Hepatocyte (in vitro differentiated cells): ENCODE measurements at places on chromosomes 2 and 18.

- no peak overlapping the region for H3K4me3 ChIP-seq
- peak; percentile 31 for DNase-seq
- H3K36me3 ChIP-seq: no peaks in the 10 kb centered on the region
- no peak overlapping the region for H3K27ac ChIP-seq
- no peaks in the 10 kb centered on the region for H3K27me3 ChIP-seq
Observed at GRCh38 chr2:16475586-16475985, 190.0 kb downstream of the CYRIA start.

GRCh38 chr2:67879586-67880290 is 183.1 kb downstream of the C1D start:
- no peaks in the 10 kb centered on the region for H3K4me1 ChIP-seq
- no peak overlapping the region for H3K4me3 ChIP-seq
- H3K27me3 ChIP-seq: no peaks in the 10 kb centered on the region
- H3K36me3 ChIP-seq: no peaks in the 10 kb centered on the region
- DNase-seq: no peak

- no peaks in the 10 kb centered on the region for H3K27me3 ChIP-seq
- H3K36me3 ChIP-seq: no peaks in the 10 kb centered on the region
- no peak for DNase-seq
- H3K4me1 ChIP-seq: no peaks in the 10 kb centered on the region
- H3K4me3 ChIP-seq: no peak overlapping the region
Observed at GRCh38 chr2:196435189-196435588, 204.3 kb upstream of the CCDC150 start.

- no peak overlapping the region for H3K27ac ChIP-seq
- no peaks in the 10 kb centered on the region for H3K27me3 ChIP-seq
- peaks cover 39% of the 10 kb centered on the region for H3K4me1 ChIP-seq
Observed at GRCh38 chr2:66566726-66567399, 131.9 kb downstream of the MEIS1 start.

DNA sequence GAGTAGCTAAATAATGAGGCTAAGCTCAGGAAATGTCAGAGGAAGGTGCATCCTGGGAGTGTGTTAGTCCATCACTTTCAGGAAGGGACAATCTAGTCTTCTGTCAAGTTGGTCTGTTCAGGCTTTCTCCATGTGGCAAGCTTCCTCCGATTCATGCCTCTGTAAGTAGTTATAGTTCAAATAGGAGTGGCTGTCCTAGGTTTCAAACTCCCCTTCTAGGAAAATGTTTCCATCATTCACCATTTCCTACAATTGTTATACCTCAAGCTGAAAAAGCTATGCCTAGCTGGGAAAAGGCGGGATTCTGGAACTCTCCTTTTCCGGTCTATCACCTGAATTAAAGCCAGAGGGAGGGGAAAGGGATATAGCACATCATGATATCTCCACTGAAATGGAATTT is 287.7 kb upstream of the ZSWIM2 start:
- no peaks in the 10 kb centered on the region for H3K4me1 ChIP-seq
- H3K27ac ChIP-seq: no peak overlapping the region
- H3K36me3 ChIP-seq: no peaks in the 10 kb centered on the region
- no peak overlapping the region for H3K4me3 ChIP-seq
- DNase-seq: no peak
- H3K27me3 ChIP-seq: no peaks in the 10 kb centered on the region

DNA sequence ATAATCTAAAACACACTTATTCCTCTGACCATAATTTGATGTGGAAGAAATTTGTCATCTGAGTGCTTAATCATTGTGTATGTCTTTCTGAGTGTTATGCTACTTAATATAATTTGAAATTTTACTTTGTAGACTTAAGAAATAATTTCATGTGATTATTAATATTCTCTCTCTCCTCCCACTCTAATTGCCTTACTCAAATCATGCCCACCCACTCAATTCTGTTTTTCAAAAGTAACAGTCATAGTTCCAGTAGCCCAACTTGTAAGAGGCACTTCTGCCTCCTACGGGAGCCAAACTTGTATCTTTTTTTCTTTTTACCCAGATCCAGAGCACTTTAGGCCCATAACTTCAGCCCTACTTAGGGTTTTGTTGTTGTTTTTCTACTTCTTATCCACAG is 18.5 kb upstream of the KYNU start:
- no peak for DNase-seq
- no peaks in the 10 kb centered on the region for H3K36me3 ChIP-seq
- no peak overlapping the region for H3K27ac ChIP-seq
- H3K4me3 ChIP-seq: no peak overlapping the region

GRCh38 chr2:225756198-225756597 is 356.7 kb downstream of the NYAP2 start:
- no peak overlapping the region for H3K4me3 ChIP-seq
- no peaks in the 10 kb centered on the region for H3K27me3 ChIP-seq
- DNase-seq: no peak
- no peaks in the 10 kb centered on the region for H3K4me1 ChIP-seq
- no peaks in the 10 kb centered on the region for H3K36me3 ChIP-seq

DNA sequence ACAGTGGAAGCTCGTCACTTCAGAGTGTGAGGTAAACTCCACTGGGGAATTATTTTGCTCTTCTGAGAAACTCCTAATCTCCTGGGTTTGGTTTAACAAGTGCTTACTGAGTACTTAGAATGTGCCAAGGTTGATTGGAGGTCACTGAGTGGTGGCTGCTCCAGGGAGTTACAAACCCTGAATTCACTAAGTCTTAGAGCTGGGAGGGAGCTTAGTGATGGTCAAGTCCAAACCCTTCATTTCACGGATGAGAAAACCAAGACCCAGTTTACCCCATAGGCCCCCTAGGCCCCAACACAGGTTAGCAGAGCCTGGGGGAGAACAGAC is 52.0 kb downstream of the SLC4A5 start:
- no peak overlapping the region for H3K27ac ChIP-seq
- no peak for DNase-seq
- peaks cover 13% of the 10 kb centered on the region for H3K4me1 ChIP-seq
- no peaks in the 10 kb centered on the region for H3K27me3 ChIP-seq
- H3K36me3 ChIP-seq: no peaks in the 10 kb centered on the region

DNA sequence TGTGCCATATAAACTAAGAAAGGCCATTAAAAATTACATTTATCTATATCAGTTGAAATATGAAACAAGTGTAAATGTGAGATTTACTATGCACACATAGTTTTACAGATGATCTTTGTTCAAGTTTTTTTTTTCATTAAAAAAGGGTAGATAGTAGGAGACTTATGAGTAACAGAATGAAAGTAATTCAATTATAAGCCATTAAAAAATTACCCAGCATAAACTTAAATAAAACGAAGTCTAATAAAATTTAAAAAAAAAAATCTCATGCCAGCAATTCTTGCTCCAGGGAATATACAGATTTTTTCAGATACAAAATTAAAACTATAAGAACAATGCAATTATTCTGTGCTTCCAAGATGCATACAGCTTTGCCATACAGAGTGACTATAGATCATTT is 118.3 kb upstream of the RNU4ATAC start:
- no peaks in the 10 kb centered on the region for H3K27me3 ChIP-seq
- H3K4me3 ChIP-seq: no peak overlapping the region
- no peak for DNase-seq
- no peaks in the 10 kb centered on the region for H3K36me3 ChIP-seq

DNA sequence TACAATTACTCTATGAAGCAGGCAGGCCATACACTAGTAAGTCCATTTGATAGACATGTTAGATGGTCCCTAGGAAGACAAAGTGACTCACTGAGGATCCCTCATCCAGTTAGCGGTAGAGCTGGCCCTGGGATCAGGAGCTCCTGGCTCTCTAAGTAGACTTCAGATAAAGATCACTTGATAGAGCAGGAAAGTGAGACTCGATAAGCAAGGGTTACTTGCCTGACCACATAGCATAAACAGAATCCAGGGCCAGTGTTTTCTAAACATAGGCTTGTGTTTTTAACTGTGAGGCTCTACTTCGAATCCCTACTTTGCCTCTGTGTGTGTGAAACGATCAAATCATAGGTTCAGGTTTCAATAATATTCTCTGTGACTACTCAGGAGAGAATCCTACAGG is 355.2 kb upstream of the TRIB2 start:
- no peaks in the 10 kb centered on the region for H3K36me3 ChIP-seq
- no peak overlapping the region for H3K27ac ChIP-seq
- no peaks in the 10 kb centered on the region for H3K27me3 ChIP-seq
- DNase-seq: no peak

DNA sequence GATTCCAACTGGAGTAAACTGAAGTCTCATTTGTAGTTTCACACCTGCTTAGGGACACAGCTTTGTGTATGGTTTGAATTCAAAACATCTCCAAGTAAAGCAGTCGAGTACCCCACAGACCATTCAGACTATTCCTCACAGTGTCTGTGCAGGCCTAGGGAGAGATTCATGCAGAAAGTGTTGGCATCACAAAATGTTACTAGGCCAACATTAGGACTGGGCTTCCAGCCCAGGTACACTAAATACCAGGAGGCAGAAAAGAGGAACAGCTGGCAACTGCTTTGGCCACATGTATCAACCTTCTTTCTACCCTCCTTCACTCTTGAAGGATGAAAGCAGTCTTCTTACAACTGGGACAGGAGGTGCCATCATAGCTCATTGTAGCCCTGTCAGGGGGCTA is 270.4 kb upstream of the TMEFF2 start:
- no peak for DNase-seq
- no peak overlapping the region for H3K4me3 ChIP-seq
- H3K36me3 ChIP-seq: no peaks in the 10 kb centered on the region
- no peak overlapping the region for H3K27ac ChIP-seq
- no peaks in the 10 kb centered on the region for H3K27me3 ChIP-seq

GRCh38 chr2:74560591-74560990 is 6.1 kb downstream of the DOK1 start:
- H3K36me3 ChIP-seq: no peaks in the 10 kb centered on the region
- H3K4me3 ChIP-seq: no peak overlapping the region
- peaks cover 26% of the 10 kb centered on the region for H3K27me3 ChIP-seq
- no peaks in the 10 kb centered on the region for H3K4me1 ChIP-seq
- DNase-seq: no peak

DNA sequence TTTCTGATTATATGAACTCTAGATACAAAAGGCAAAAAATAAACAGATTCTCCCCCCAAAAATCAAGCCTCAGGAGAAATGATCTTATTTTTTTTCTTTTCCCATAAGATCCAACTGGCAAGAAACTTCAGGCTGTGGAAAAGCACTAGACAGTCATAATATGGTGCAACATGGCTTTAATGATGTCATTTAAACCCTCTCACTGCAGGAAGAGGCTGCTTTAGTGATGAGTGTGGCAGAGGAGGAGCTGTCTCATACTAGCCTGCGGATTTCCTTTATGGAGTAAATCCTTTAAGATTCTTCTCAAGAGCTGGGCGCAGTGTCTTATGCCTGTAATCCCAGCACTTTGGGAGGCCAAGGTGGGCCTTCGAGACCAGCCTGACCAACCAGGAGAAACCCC is 83.3 kb upstream of the CD28 start:
- peaks cover 21% of the 10 kb centered on the region for H3K4me1 ChIP-seq
- DNase-seq: peak; percentile 58
- H3K27ac ChIP-seq: peak overlapping the region; percentile 80
- H3K36me3 ChIP-seq: no peaks in the 10 kb centered on the region
- H3K4me3 ChIP-seq: no peak overlapping the region
- H3K27me3 ChIP-seq: no peaks in the 10 kb centered on the region

GRCh38 chr18:2655954-2656236 is 369 bp downstream of the SMCHD1 start:
- no peaks in the 10 kb centered on the region for H3K27me3 ChIP-seq
- peak overlapping the region; percentile 99 for H3K27ac ChIP-seq
- H3K36me3 ChIP-seq: no peaks in the 10 kb centered on the region
- H3K4me1 ChIP-seq: peaks cover 10% of the 10 kb centered on the region
- no peak for DNase-seq

DNA sequence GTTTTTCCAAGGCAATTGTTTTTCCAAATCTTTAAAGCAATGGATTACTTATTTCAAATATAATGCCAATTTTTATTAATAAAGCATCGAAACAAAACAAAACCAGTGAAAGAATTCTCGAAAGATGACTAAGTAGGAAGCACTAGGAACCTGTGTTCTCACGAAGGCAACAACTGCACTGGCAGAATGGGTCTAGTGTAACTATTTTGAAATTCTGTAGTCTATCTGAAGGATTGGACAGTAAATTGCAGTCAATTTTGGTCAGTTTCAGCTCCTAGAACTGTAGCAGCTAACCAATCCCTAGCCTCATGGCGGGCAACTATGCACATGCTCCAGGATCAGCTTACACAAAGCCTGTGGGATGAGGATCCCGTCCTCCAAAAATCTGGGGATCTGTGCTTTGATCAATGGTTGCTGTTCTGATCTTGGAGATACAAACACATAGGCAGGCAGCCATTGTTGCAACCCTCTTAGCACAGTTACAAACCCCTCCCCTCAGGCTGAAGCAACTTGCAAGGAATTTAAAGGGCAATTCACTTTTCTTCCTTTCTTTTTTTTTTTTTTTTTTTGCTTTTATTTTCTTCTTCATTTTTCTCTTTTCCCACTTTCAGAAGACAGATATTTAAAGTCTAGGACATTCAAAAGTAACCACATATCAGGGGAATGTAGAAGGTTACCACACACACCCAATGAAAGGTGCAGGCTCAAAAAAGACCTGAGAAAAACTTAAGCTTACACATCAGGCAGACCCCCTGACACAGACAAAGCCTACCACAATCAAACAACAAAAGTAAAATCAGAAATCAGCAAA is 147.6 kb downstream of the THADA start:
- no peaks in the 10 kb centered on the region for H3K27me3 ChIP-seq
- H3K27ac ChIP-seq: no peak overlapping the region
- DNase-seq: no peak

DNA sequence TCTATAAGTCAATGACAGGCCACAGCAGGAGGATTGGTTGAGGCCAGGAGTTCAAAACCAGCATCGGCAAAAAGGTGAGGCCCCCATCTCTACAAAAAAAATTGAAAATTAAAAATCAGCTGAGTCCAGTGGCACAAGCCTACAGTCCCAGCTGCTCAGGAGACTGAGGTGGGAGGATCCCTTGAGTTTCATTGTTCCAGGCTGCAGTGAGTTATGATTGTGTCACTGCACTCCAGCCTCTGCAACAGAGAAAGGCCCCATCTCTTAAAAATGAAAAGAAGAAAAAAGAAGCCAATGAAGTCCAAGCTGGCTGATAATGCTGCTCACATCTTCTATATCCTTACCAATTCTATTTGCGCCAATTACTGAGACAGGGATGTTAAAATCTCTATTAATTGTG is 39.1 kb downstream of the MRPS5 start:
- no peak overlapping the region for H3K4me3 ChIP-seq
- H3K36me3 ChIP-seq: no peaks in the 10 kb centered on the region
- H3K27ac ChIP-seq: no peak overlapping the region
- no peaks in the 10 kb centered on the region for H3K4me1 ChIP-seq
